ENCODE measurements at places on chromosomes 11 and 22. TPM values are rescaled to one million over a fixed set of nuclear protein-coding genes. Genes with fewer than 3 reads are reported as not detected.

CRYBB3 gene
- 0.39 TPM for total RNA-seq

MAPK8IP2 gene
- total RNA-seq: 5.7 TPM

DNA sequence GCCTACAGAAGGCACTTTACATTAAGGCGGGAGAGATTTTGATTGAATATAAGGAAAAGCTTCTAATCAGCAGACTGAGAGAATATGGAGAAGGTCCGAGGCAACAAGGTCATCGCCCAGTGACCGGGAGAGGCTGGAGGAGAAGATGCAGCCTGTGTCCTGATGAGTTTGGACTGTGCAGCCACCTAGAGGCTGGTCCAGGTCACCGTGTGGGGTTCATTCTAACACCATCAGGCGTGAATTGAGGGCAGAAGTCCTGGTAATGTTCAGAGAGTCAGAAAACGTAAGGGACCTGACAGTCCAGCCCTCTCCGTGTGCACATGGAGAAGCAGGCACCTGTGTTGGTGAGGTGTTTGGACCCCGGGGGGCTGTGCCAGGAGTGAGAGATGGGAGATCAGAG is 102.7 kb downstream of the FEZ1 start:
- no peak for DNase-seq

- no peak for DNase-seq
Measured at GRCh38 chr11:34827228-34827627, 89.0 kb downstream of the APIP start.

ZNF408 gene
- total RNA-seq: 16.9 TPM

DNA sequence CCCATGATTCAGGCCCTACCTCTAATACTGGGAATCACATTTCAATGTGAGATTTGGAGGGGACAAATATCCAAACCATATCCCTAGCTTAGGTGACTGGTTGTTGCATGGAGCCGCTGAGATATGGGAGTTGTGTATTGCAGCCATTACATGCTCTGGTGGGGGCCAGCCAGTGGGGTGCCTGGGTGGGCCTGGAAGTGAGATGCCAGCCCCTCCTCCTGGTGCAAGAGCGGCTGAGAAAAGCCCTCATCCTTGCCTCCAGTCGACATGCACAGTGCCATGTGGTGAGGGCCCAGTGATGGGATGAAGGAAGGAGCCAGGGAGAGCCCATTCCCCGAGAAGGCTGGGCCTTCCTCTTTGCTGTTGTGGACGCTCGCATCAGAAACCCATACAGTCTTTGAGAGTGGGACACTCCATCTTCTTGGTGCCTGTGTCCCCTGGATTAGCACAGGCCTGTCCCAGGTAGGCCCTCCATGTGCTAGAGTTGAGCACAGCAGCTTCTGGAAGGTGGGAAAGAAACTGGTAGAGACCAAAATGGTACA is 1043.0 kb downstream of the TBC1D22A start:
- DNase-seq: no peak

TRMT112 gene
- 341 TPM for total RNA-seq

- DNase-seq: no peak
Measured at GRCh38 chr11:65446446-65447277, 24.1 kb downstream of the NEAT1 start.

DNA sequence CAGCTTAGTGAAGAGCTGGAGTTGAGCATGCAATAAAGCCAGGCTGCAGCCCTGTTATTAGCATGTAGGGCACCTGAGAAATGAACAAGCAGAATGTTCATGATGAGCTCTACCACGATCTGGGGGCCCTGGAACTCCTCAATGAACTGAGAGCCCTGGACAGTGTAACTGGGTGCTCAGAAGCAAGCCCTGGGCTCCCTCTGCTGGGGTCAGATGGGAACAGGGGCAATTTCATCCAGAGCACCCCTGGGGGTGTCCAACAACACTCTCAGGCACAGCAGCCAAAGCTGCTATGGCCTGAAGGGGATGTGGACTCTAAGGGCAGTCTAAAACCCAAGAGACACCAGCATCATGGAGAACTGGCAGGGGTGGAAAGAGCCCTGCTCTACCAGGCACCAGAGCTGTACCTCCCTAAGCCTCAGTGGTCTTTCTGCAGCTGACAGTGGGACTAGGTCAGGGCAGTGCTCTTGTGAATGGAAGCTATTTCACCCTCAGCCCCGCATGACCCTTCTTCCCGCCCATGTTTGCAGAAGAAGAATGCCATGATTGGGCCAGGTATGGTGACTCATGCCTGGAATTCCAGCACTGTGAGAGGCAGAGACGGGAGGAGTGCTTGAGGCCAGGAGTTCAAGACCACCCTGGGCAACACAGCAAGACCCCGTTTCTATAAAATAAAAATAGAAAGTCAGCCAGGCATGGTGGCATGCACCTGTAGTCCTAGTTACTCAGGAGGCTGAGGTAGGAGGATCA is 28.9 kb downstream of the THOC5 start:
- peak; percentile 43 for DNase-seq

GRCh38 chr11:95305705-95306104 is 74.7 kb upstream of the SESN3 start:
- no peak for DNase-seq

GRCh38 chr11:64611869-64612646 is 21.0 kb downstream of the SLC22A12 start:
- no peak for DNase-seq

OMP gene
- total RNA-seq: 0.86 TPM

GPR83 gene
- 0.15 TPM for total RNA-seq

NAA40 gene
- total RNA-seq: 44.4 TPM

SCUBE1 gene
- 1.2 TPM for total RNA-seq

Measured in H9 (cell line).